Activated naive CD4-positive, alpha-beta T cell treated with anti-CD3 and anti-CD28 coated beads, Interleukin-2, amount 50 U/mL, for 72 hours (primary cell): ENCODE measurements at places on chromosomes 3 and 15.

DNA sequence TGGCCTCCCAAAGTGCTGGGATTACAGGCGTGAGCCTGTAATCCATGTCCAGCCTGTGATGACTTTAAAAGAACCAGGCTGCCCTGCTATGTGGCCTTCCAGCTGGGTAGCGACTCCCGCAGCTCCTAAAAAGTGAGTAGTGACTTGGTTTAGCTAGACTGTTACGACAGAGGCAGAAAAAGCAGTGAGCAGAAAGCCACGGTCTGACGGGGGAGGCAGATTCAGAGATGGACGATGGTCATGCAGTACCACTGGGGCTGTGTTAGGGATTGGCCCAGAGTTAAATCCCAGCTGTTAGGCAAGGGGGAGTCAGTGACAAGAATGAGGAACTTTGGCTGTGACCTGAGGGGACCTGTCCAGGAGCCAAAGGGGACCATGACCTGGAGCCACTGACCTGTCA lies 3.1 kb upstream of the RPL29 start:
- DNase-seq = no peak

DNA sequence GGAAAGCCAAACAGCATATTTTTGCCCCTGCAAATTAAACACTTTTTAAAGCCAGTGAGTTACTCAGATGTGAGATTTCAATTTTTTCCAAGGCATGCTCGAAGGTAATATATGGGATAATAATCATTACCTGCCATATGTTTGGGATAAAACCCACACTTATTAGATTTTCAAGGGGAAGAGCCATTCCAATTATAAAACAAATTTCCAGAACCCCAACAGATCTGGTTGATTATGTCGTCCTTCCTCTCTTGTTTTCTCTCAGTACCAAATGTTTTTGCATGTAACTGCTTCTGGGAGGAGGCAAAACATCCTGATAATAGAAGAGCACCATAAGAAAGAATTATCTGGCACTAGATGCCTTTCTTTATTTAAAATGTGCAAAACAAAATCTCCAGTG lies 115.1 kb downstream of the AKAP13 start:
- no peak for DNase-seq

- DNase-seq = no peak
Measured at GRCh38 chr3:149247929-149248691, 26.5 kb upstream of the CP start.

- no peak for DNase-seq
Measured at GRCh38 chr3:14162178-14162577, 16.2 kb downstream of the XPC start.

DNA sequence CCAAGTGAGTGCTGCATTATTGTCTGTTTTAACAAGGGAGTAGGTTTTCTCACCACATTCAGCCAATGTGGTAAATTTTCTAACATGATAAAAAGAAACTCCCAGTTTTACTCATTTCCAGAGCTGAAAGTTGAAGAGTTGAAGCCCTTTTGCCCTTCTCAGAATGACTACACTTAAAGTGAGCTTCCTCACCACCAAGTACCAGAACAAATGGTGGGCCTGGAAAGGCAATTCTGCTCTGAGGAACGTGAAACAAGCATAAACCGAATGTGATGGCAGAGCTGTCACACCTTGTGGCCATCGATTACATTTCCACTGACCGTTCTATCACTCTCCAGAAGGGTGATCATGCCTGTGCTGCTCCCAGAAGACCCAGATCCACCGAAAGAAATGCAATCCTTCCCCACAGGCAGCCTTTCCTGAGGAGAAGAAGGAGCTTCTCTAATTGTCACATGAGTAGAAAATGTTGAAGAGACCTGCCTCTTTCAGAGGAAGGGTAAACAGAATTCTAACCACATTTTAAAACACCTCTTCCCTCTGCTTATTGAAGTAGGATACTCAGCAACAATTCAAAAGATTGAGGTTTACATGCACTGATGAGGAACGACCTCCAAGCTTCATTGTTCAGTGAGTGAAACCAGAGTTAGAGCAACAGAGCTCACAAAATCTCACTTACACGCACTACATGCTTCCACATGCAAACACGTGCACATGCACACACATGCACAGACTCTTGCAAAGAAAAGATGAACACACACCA lies 21.4 kb upstream of the CCR9 start:
- peak; percentile 31 for DNase-seq

DNA sequence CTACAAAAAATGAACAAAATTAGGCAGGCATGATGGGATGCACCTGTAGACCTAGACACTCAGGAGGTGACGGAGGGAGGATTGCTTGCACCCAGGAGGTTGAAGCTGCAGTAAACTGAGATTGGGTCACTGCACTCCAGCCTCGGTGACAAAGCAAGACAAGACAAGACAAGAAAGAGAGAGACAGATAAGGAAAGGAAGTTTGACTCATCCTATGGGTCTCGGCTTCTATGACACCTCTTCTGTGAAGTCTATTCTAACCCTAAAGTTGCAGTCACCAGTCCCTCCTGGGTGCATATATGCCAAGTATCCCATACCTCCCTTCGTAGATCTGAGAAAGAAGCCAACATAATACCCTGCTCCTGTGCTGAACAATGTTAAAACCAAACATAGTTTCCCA lies 7.9 kb upstream of the ZMAT3 start:
- no peak for DNase-seq

DNA sequence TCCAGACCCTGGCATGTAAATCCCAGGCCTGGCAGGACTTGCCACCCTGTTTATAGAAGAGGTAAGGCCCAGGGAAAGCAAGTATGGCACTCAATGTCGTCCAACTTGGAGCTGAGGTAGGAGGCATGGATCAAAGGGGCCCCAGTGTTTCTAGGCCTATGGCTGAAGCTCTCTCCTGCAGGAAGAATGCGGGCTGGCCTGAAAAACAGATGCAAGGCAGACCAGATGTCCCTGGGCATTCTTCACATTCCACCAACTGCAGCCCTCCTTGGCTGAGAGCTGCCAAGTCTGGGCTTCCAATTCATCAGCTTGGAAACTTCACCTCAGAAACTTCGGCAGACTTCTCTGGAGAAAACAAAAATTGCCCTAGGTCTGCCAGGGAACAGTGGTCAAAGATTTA lies 22.2 kb downstream of the MESD start:
- no peak for DNase-seq

GRCh38 chr3:70603103-70603502 lies 290.7 kb upstream of the MDFIC2 start:
- no peak for DNase-seq

- DNase-seq = no peak
Measured at GRCh38 chr15:33460166-33460805, 149.5 kb downstream of the RYR3 start.

DNA sequence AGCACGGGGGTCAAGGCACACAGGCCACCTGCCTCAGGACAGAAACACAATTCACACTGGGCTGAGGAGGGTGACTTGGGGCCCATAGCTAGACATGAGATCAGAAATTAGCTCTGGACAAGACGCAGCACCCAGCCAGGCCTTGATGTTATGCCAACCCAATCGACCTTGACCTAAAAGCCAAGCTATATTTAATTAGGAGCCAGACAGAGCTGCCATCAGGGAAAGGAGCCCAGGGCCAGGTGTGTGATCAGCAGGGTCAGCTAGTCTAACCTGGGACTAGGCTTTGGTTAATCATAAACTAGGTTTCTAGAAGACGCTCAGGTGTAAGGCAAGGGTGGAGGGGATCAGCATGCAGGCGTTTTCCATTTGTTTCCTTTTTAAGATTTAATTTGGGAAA lies 23.9 kb upstream of the SLC25A36 start:
- no peak for DNase-seq

DNA sequence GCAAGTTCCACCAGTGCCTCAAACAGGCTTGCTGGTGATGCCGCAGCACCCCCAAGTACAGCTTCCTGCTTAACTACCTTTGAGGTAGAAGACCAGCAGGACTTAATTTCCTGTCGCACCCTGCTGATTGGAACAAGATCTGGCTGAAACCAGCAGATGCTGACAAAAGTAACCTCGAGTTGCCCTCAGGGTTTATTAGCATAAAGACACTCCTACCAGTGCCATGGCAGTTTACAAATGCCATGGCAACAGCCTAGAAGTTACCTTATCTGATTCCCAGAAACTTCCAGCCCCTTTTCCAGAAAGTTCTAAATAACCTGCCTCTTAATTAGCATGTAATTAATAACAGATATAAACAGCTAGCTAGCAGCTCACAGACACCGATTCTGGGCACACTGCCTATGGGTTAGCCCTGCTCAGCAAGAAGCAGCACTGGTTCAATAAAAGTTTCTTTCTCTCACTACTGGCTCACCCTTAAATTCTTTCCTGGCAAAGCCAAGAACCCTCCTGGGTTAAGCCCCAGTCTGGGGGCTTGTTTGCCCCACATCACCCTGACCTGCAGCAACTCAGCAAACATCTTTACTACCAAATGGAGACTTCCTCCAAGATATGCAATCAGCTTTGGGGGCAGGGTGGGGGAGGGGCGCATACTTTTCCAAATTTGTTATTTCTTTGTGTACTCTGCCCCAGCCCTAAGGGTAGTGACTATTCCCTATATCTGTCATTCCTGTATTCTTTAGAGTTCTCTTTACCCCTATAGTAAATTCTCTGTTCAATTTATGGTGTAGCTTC lies 54.2 kb downstream of the MAP4 start:
- DNase-seq = no peak

- DNase-seq = no peak
Measured at GRCh38 chr3:98921957-98922356, 20.5 kb upstream of the DCBLD2 start.

DNA sequence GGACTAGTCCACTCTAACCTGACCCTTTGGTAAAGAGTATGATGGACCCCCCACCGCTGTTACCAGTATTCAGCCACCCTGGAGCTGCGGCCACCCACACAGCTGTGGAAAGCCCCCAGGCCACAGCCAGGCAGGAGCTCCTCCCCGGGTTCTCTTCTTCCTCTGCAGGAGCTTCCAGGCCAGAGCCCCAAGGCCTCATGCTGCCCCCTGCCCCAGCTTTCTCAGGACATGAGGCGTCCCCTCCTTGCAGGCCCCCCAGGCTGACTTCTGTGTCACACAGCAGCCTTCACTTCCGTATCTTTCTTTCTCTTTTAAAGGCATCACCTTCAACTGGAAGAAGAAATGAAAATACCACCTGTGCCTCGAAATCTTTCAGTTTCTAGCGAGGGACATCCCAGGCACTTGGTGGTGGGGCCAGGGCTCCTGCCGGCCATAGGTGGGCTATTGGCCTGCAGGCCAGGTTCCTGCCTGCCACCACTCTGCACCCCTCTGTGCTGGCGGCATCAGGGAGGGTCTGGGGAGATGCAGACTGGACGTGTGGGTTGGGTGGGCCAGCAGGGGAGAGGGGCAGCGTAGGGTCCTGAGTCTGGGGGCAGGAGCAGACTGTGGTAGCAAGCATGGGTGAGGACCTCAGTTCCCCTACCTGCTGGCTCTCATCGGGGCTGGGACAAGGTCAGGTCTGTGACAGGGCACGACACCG lies 19.9 kb downstream of the KLF13 start:
- DNase-seq = no peak

DNA sequence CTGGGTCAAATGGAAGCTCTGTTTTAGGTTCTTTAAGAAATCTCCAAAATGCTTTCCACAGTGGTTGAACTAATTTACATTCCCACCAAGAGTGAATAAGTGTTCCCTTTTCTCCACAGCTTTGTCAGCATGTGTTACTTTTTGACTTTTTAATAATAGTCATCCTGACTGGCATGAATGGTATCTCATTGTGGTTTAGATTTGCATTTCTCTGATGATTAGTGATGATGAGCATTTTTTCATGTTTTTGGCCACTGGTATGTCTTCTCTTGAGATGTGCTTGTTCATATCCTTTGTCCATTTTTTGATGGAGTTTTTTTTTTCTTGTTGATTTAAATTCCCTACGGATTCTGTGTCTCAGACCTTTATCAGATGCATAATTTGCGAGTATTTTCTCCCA lies 745.0 kb upstream of the BCHE start:
- no peak for DNase-seq
